Mammary epithelial cell (primary cell): ENCODE measurements at places on chromosomes 11 and 22. TPM values are rescaled to one million over a fixed set of nuclear protein-coding genes. Genes with fewer than 3 reads are reported as not detected.

- DNase-seq = no peak
Observed at GRCh38 chr22:45784357-45785277, 113.0 kb downstream of the ATXN10 start.

DNA sequence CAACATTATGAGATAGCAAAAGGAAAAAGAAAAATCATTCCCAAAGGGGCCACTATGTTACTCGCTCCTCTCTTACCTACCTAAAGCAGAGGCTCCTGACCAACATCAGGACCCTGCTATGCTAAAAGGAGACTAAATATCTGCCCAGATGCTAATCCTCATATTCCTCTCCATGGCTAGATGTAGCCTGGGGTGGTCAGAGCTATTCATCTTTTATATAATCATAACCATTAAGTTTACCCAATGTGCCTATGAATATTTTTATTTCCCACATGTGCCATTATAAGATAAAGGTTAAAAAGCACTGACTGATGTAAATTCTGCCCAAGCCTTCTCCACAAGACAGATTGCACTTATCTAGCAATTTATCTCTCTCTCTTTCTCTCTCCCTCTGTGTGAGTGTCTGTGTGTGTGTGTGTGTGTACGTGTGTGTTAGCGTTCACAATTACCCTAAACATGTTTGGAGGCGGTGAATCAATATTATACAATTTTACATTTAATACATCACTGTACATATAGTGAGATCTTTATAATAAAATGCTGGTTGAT, 41.2 kb upstream of the ANO5 start:
- no peak for DNase-seq

The GRAP2 gene
- total RNA-seq = 0.33 TPM

The NLRP10 gene
- 9.2 TPM for total RNA-seq

DNA sequence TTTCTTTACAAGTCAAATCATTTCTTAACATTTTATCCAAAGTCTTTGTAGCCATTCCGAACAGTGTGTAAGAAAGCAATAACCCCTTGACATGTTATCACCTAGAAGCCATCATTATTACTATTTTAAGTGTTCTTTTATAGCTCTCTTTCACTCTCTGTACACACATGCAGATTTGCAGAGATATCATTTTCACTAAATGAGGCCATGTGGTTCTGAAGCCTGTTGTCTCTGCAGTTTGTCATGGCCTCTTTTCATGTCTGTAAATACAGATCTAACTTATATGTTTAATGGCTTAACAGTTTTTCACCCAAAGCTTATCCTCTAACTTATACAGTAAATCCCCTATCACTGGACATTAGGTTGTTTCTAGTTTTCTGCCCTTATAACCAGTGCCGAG, 166.8 kb downstream of the MYO18B start:
- DNase-seq = no peak

The TRPM5 gene
- total RNA-seq = not detected in 2 replicates

The KRTAP5-10 gene
- not detected for total RNA-seq

The DRD2 gene
- 3.7 and 6.8 TPM in 2 replicates for total RNA-seq

The ROBO4 gene
- total RNA-seq = 1.4 and 2.0 TPM in 2 replicates

The TRMT2A gene
- 42.6 and 44.1 TPM in 2 replicates for total RNA-seq

DNA sequence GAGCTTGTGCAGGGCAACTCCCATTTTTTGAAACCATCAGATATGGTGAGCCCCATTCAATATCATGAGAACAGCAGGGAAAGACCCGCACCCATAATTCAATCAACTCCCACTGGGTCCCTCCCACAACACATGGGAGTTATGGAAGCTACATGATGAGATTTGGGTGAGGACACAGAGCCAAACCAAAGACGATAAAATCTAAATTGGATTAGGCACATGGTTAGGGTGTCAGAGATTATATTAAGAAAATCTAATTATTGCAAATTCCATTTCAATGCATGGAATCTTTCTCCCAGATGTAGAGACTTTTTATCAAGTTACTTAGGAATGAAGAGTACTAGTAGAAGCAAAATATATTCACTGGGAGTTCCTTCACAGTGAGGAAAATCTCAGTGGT, 324.9 kb downstream of the JRKL start:
- DNase-seq = no peak

DNA sequence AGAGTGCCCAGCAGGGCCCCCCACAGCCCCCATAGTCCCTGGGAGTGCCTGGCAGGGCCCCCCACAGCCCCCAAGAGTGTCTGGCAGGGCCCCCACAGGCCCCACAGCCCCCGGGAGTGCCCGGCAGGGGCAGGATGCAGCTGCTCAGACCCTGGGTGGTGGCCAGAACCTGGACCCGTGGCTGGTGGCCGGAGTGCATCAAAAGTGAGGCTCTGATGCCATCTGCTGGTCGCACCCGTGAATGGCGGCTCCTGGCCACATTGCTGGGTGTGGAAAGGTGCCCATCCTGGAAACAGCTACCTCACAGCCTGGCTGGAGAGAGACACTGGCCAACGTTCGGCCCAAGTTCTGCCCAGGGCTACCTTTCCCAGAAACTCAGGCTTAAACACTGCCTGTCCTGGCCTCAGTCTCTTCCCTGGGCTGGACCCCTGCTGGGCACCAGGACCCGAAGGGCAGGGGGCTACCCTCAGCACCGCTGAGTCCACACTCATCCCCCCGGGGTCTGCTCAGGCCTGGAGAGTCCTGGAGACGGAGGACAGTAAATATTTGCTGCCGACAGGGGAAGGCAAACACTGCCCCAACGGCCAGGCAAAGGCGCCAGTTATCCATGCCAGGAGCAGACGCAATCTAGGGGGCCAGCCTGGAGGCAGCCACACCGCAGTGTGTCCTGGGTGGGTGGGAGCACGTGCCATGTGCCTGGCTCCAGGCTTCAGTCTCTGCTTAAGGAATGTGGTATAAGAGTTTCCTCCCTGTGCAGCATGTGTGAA, 4.4 kb downstream of the INS start:
- DNase-seq = peak; percentile 40

The SLC35E4 gene
- 8.8 and 9.9 TPM in 2 replicates for total RNA-seq

The APOL5 gene
- not detected for total RNA-seq

GRCh38 chr11:45659031-45659817, 6.2 kb downstream of the CHST1 start:
- DNase-seq = no peak

DNA sequence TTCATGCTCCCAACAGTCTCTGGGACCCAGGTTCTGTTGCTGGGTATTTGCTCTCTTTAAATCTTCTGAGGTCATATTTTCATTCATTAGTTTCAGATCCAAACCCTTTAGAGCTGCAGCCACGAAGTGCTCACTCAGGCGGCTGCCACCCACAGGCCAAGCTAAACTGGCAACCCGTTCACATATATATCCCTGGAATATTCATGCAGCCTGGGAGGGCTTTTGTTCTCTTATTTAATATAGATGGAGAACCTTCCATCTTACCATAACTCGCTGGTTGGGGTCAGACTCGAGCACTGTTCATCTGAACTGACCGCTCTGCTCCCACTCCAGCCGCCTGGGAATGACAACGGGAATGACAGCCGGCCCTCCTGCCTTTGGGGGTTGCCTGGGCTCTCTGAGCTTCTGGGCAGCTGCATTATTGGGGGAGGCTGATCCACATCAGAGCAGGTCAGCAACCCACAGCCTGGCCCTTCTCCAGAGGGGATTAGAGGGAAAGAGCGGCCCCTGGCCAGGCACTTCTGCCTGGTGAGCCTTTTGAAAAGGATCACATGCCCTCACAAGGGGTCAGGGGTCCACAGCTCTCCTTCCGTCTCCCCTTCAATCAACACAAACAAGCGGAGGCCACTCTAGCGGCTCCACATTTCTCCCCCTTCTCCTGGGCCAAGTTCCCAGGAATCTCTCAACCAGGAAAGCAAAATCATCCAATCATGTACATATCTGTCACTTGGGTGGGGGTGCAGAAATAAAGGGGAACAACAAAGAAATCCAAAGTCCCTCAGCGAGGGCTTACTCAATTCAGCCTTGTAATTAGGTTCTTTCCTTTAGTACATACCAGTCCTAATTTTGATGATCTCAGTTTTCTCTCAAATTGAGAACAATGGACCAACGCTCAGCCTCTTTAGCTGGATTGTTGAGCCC, 11.8 kb downstream of the TMEM184B start:
- DNase-seq = no peak

GRCh38 chr22:35660291-35661127, 12.3 kb downstream of the APOL6 start:
- DNase-seq = peak; percentile 53

GRCh38 chr22:19477321-19478044, 1.5 kb downstream of the UFD1 start:
- DNase-seq = no peak

The MS4A6A gene
- total RNA-seq = not detected

The KCNQ1 gene
- total RNA-seq = 0.67 TPM in 1 of 2 replicates, not detected in the other

DNA sequence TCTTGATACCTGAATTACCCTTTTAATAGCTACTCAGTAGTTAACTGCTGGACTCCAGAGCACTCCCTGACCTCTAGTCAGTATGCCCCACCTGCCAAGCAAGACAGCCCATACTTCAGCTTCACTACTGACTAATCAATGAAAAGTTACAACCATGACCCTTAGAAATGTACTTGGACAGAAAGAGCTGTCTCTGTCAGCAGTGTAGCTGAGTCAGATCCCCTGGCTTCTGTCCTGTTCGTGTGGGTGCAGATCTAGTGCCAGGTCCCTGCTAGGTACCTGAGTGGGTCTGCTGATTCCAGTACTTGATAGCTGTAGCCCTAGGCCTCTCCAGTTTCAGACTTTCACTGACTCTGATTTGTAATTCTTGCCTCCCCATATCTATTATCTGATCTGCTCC, 265.8 kb upstream of the POU2AF2 start:
- peak; percentile 46 for DNase-seq

The SYT7 gene
- 4.7 TPM for total RNA-seq

- DNase-seq = no peak
Observed at GRCh38 chr11:1468002-1468401, 18.6 kb downstream of the MOB2 start.

The DLG2 gene
- 0.92 and 1.4 TPM in 2 replicates for total RNA-seq

The PRG2 gene
- total RNA-seq = not detected in 2 replicates

- no peak for DNase-seq
Observed at GRCh38 chr11:1505480-1505879, 18.9 kb upstream of the MOB2 start.

- no peak for DNase-seq
Observed at GRCh38 chr11:31783252-31783651, 27.9 kb downstream of the PAX6 start.

GRCh38 chr11:75107187-75107586, 10.5 kb upstream of the OR2AT4 start:
- no peak for DNase-seq

The ACR gene
- total RNA-seq = not detected in 2 replicates

The SLC25A45 gene
- 0.50 TPM for total RNA-seq

DNA sequence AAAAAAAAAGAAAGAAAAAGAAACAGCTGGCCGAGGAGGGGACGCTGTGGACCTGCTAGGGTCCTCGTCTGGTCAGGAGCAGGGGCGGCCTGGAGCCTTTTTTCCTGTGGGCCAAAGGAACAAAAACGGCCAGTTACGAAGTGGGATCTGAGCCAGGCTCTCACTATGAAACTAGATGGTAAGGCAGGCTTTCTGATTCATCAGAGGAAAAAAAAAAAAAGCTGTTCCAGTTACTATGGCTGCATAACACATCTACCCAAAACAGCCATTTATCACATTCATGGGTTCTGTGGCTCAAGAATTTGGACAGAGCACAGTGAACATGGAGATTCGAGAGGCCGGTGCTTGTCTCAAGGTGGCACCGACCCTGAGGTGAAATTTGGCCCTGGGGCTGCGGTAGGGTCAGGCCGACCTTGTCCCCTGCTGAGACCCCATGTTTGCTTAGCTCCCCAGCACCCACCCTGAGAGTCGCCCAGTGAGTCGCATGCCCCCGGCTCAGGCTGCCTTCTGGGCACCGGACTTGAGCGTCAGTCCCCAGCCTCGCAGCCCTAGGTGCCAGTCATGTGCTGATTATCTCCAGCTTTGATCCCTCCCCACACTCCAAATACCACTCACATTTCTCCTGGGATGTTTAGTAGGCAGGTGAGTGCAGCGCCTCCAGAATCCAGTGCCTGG, 34.2 kb downstream of the MRGPRD start:
- peak; percentile 68 for DNase-seq

The MFRP gene
- not detected for total RNA-seq

DNA sequence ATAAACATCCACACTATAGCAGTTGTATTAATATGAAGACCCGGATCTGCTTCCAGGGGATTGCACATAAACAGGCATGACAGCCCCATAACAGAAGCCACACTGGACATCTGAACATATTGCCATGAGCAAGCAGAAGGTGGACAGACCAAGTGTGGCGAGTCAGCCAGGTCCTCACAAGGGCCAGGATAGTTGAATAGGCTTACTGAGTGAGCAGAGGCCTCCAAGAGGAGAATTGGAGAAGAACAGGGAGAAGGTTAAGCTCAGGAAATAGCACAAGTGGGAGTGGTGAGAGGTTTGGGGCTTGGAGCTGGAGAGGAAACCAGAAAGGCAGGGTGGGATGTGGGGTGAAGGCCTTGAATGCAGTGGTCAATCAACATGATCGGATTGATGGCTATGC, 10.8 kb downstream of the SLC35C1 start:
- peak; percentile 21 for DNase-seq

DNA sequence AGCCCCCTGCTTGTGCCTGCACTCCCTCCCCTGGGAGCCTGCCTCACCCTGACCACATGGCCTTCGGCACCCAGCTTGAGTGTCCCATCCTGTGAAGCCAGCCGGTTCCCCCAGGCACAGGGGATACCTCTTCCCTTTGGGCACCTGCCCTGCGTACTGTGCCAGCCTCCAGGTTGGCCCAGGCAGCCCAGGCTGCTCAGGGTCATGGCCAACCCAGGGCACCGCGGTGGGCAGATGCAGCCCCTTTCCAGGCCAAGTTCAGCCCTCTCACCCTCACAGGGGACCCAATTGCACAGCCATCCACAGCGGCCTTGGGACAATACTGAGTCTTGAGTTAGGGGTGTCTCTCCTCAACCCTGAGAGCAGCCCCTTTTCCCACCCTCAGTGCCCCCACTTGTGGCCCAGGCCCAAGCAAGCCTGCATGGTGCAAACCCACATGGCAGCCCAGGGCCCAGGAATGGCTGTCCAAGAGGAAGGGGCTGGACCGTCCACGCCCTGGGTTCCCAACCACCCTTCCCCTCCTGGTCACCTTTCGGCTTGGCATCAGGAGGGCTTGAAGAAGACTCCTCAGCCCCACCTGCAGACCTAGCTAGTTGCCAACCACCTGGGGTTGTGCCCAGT, 87.7 kb downstream of the CDKN1C start:
- no peak for DNase-seq

The TMPRSS6 gene
- not detected in 2 replicates for total RNA-seq

The PLAAT5 gene
- not detected in 2 replicates for total RNA-seq

The GNG3 gene
- not detected in 2 replicates for total RNA-seq

The PRR33 gene
- total RNA-seq = not detected in 2 replicates

- DNase-seq = peak; percentile 50
Observed at GRCh38 chr11:90332415-90332814, 109.6 kb upstream of the CHORDC1 start.

DNA sequence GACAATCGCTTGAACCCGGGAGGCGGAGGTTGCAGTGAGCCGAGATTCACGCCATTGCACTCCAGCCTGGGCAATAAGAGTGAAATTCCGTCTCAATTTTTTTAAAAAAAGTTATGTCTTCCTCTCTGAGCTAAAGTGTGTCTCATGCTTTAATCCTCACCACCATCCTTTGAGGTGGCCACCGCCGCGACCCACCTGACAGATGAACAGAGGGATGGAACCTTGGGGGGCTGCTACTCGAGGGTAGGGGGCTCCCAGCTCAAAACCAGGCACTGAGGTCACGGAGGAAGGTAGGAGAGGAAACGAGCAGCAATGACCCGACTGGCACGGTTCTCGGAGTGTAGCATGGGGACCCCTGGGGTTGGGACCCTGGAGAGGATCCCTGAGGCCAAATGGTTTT, 10.7 kb upstream of the POLDIP3 start:
- DNase-seq = no peak
